PC-9 (cell line): ENCODE measurements at places on chromosomes 3 and 15.

DNA sequence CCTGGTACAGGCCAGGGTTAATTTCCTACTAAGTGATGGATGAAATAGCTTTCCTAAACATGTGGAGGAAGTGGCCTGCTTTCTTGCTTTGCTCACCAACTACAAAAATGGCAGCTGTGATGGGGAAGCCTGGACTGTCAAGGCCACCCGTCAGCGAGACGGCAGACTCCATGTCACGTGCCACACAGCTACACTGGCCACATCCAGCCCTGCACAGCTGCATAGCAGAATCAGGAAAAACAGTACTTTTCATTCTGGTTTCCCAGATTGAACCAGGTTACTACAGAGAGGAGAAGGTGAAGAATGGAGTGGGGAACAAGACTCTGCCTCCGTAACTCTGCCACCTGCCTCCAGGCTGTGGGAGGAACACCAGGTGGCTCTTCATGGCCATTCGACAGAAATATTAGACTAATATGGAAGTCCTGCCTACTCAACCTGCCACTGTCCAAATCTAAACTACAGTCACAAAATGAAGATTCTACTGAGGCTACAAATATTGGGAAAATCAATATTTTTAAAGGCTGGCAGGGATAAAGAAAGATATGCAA, 174.3 kb downstream of the MAGI1 start:
- H3K4me3 ChIP-seq: no peak overlapping the region
- H3K27me3 ChIP-seq: no peaks in the 10 kb centered on the region
- DNase-seq: no peak
- H3K4me1 ChIP-seq: no peaks in the 10 kb centered on the region
- no peak overlapping the region for H3K27ac ChIP-seq

DNA sequence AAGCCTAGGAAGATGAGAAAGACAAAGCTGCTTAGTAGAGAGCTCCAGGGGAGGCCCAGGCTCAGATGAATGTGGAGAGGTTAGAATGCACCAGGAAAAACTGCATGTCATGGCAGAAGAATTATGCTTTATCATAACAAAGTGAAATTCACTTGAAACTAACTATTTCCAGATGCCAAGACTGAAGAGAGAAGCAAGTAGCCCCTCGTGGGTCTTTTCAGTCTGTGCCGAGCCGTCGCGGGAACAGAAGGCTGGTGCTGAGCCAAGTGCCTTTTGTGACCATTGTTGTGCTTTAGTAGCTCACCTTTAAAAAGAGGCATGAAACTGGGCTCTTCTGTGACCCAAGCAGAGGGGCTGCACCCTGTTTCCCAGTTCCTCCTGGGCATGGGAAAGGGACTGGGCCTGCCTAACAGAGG, 73.2 kb downstream of the CHDH start:
- H3K4me1 ChIP-seq: no peaks in the 10 kb centered on the region
- no peaks in the 10 kb centered on the region for H3K36me3 ChIP-seq
- DNase-seq: no peak
- H3K27me3 ChIP-seq: peaks cover 97% of the 10 kb centered on the region
- H3K4me3 ChIP-seq: no peak overlapping the region

- H3K4me1 ChIP-seq: peaks cover 5% of the 10 kb centered on the region
- no peak for DNase-seq
- H3K4me3 ChIP-seq: no peak overlapping the region
- no peaks in the 10 kb centered on the region for H3K27me3 ChIP-seq
- H3K27ac ChIP-seq: no peak overlapping the region
Measured at GRCh38 chr3:183477801-183478456, 49.5 kb upstream of the MCF2L2 start.

- H3K4me1 ChIP-seq: peaks cover 5% of the 10 kb centered on the region; the same call in 1 of the 2 replicates
- H3K4me3 ChIP-seq: no peak overlapping the region
- DNase-seq: no peak
- no peaks in the 10 kb centered on the region for H3K27me3 ChIP-seq
- no peaks in the 10 kb centered on the region for H3K36me3 ChIP-seq
Measured at GRCh38 chr15:66014022-66014421, 144.7 kb downstream of the RAB11A start.

DNA sequence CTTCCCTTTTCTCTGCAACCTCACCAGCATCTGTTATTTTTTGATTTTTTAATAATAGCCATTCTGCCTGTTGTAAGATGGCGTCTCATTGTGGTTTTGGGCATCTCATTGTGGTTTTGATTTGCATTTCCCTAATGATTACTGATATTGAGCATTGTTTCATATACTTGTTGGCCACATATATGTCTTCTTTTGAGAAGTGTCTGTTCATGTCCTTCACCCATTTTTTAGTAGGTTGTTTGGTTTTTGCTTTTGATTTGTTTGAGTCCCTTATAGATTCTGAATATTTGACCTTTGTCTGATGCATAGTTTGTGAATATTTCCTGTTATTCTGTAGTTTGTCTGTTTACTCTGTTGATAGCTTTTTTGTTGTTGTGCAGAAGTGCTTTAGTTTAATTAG, 312.2 kb upstream of the TBC1D5 start:
- H3K27ac ChIP-seq: no peak overlapping the region
- H3K4me3 ChIP-seq: no peak overlapping the region
- H3K27me3 ChIP-seq: no peaks in the 10 kb centered on the region
- H3K4me1 ChIP-seq: no peaks in the 10 kb centered on the region
- DNase-seq: no peak

DNA sequence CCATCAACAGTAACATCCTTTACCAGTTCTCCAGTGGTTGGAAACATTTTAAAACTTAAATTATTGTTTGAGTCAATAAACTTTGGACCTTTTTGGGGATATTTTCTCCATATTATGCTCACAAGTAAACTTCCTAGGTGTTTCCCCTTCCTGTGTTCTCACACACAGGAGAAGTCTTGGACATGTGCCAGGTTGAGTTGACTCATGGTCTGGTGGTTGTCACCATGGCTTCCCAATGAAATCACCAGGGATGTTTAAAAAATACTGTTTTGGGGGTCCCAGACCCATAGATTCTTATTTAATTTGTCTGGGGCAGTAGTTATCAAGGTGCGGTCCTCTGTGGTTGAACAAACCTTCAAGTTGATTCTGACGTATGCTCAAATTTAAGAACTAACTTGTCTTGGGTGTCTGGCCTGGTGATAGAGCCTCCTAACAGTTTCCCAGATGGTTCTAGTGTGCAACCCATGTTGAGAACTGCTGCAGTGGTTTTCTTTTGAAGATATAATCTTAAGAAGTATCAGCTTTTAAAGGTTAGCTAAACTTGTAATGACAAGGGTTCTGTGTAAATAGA, 291.8 kb downstream of the EDEM1 start:
- H3K4me3 ChIP-seq: no peak overlapping the region
- H3K4me1 ChIP-seq: no peaks in the 10 kb centered on the region
- H3K27ac ChIP-seq: no peak overlapping the region
- H3K36me3 ChIP-seq: no peaks in the 10 kb centered on the region
- no peaks in the 10 kb centered on the region for H3K27me3 ChIP-seq
- no peak for DNase-seq

DNA sequence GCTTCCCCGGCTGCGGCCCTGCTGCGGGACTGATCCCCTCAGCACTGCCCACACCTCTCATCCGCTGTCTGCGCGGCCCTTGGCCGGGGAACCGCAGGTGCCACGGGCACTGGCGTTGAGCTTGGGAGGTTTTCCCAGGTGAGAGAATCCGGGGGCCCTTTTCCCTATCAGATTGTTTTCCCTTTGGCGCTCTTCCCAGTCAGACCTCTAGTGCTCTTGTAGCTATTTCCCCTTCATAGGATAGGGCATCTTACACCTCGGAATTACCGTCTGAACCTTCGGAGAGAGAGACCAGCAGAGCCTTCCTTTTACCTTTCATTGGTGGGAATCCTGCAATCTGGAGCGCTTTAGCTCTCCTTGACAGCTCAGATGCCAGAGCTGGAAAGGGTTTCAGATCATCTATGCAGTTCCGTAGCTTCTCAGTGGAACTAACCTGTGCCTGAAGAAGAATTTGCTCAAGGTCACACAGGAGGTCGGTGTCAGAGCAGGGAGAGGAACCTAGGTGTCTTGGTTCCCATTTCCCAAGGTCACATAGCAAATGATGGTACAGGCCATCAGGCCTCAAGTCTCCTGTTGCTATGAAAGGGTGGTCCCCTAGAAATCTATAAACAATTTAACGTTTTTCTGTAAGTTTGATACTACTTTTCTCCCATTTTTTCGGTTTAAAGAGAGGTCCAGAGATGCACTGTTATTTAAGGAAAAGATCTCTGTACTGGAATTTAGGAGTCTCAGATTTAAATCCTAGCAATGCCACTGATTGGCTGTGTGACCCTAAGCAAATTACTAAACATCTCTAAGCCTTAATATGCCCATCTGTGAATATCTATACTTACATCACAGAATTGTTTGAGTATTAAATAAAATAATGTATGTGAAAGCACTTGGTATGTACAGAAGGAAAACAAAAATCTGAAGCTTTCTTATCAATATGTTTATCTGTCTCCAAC, 916 bp downstream of the IDH3A start:
- H3K4me1 ChIP-seq: peaks cover 20% of the 10 kb centered on the region
- no peak overlapping the region for H3K27ac ChIP-seq
- no peak for DNase-seq
- H3K4me3 ChIP-seq: peak overlapping the region; percentile 90

DNA sequence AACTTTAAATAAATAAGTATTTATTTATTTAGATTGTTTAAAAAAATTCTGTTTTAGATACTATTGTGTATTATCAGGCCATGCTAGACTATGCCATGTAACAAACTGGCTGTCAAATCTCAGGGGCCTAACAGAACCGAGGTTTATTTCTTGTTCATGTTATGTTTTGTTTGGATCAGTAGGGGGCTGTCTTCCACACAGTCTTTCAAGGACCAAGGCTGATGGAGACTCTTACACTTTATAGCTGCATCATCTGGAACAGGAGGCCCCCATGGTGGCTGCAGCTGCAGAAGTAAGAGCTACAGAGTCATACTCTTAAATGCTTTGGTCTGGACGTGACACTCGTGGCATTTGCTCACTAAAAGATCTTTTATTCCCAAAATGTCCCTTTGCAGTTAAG, 33.0 kb upstream of the ARL14 start:
- no peaks in the 10 kb centered on the region for H3K4me1 ChIP-seq
- no peak for DNase-seq
- H3K27me3 ChIP-seq: no peaks in the 10 kb centered on the region
- H3K36me3 ChIP-seq: no peaks in the 10 kb centered on the region
- H3K4me3 ChIP-seq: no peak overlapping the region
